ENCODE measurements at places on chromosomes 5 and 9. TPM values are rescaled to one million over a fixed set of nuclear protein-coding genes. Genes with fewer than 3 reads are reported as not detected.

The SH2D3C gene
- 14.3 TPM for total RNA-seq

The MEF2C gene
- total RNA-seq = 64.5 TPM

The HNRNPH1 gene
- total RNA-seq = 253 TPM

The FABP6 gene
- total RNA-seq = not detected

DNA sequence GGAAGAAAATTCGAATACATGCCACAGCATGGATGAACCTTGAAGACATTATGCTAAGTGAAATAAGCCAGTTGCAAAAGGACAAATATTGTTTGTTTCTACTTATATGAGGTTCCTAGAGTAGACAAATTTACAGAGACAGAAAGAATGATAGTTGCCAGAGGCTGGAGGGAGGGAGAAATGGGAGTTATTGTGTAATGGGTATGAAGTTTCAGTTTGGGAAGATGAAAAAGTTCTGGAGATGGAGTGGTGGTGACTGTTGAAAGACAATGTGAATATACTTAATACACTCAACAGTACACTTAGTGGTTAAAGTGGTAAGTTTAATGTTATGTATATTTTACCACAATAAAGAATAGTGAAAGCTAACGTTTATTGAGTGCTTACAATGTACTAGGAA lies 99.6 kb upstream of the SLC44A1 start:
- no peak for DNase-seq

- no peak for DNase-seq
Observed at GRCh38 chr9:129462360-129462759, 158.5 kb downstream of the C9orf50 start.

- peak; percentile 90 for DNase-seq
Observed at GRCh38 chr5:179530069-179530998, 20.0 kb upstream of the RUFY1 start.

All from right cardiac atrium (tissue), 5 donors.